ENCODE measurements at places on chromosomes 12 and 14.

GRCh38 chr14:81234278-81234677 lies 13.5 kb upstream of the GTF2A1 start:
- no peak for DNase-seq

GRCh38 chr14:101196795-101197590 lies 293.5 kb upstream of the RTL1 start:
- DNase-seq, result no peak

DNA sequence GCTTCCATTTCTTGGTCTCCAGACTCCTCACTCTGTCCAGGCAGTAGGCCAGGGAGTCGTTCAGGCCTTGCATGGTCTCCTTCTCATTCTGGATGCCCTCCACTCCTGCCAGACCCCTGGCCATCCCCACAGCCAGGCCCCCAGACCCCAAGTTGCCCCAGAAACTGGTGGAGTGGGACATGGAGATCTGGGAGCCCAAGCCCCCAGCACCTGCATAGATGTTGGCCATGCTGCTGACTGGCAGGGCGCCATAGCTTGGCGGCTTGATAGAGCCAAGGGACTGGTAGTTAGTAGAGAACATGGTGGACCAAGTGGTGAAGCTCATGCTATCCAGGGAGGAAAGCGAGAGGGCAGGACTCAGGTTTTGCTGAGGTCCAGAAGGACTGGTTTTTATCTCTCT lies 21.2 kb upstream of the INSM2 start:
- DNase-seq, result no peak

- DNase-seq, result no peak
These were observed 44.3 kb upstream of the PSMA6 start for GRCh38 chr14:35247777-35248475.

DNA sequence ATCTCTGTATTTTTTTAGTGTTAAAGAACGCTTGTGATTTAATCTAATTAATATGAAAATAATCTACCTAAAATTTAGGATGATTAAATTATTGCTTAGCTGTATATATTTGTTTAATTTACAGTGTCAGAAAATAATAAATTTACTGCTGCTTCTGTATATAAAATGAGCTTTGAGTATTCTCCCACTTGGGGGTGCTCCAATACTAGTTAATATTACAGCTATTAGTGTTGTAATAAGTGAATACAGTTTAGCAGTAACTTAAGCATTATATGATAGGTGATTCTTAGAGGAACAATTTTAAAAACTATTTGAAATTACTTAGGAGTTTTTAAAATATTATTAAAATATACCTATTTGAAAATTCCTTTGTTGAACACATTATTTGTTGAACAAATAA lies 62.2 kb downstream of the PAPOLA start:
- DNase-seq, result no peak

DNA sequence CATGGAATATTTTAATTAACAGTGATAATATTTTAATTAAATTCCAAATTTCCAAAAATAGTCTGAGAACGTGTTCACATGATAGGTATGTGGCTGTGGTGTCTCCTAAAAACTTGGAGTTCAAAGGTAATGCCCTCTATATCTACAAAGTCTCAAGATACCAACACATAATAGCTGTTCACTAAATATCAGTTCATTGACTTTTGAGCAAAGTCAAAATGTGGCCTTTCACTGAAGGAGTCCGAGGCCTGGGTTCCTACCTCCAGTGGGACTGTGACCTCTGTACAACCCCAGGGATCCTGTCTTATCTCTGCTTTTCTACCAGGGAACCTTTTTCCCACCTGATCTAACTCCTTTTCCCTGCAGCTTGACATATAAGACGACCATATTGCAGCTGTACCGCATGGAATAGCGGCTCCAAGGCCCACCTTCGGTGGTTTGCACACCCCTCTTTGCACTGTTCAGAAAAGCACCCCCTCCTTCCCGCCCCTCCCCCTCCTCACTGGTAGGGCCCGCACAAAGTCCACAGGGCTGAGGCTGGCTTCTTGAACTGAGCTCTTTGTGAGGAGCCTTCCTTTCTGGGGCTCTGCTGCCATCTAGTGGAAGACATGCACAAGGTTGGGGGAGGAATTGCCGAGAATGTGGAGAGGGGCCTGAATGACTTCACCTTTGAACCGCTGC lies 3.1 kb downstream of the CCND2 start:
- DNase-seq, result peak; percentile 52

GRCh38 chr12:14923944-14924343 lies 14.4 kb downstream of the ERP27 start:
- no peak for DNase-seq

- no peak for DNase-seq
These were observed 248.4 kb upstream of the RTL1 start for GRCh38 chr14:101151927-101152305.

- no peak for DNase-seq
These were observed 896 bp downstream of the EID3 start for GRCh38 chr12:104304261-104305009.

- DNase-seq, result no peak
These were observed 193.1 kb upstream of the DIO2 start for GRCh38 chr14:80404413-80404812.

DNA sequence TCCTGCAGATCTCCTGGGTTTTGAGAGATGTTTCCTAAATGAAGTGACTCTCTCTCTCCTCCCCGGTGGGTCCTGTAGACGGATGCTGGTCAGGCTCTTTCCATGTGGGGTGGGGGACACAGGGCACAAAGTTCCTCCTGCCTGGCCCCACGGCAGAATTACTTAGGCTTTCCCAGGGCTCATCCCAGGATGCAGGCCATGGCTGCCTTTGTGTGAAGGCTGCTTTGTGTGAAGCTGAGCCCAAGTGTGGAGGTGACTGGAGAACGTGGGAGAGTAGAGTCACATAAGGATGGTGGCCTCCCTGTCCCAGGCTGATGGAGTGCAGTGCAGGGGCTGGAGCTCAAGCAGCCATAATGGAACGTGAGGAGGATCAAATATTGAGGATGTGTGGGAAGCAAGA lies 200.2 kb downstream of the ADGRD1 start:
- DNase-seq, result no peak

GRCh38 chr14:64649383-64649998 lies 54.7 kb upstream of the PLEKHG3 start:
- no peak for DNase-seq

GRCh38 chr14:103561381-103562178 lies 877 bp downstream of the BAG5 start:
- DNase-seq, result no peak

DNA sequence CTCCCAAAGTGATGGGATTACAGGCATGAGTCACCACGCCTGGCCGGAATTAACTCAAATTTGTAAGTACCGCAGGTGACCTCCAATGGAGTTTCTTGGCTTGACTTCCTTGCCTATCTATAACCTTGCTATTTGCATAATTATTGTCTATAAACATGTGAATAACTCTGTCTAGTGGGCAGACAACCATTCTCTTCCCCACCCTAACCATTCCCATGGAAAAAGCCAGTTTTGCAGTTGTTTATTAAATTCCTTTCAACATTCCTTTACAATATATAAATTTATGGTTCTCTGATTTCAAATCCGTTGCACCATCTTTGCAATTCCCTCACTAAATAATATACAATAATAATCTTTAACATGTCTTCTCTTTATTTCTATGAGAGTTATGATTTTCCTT lies 61.0 kb upstream of the ZDHHC17 start:
- no peak for DNase-seq

- no peak for DNase-seq
These were observed 176.1 kb upstream of the SLC38A2 start for GRCh38 chr12:46548605-46549071.

DNA sequence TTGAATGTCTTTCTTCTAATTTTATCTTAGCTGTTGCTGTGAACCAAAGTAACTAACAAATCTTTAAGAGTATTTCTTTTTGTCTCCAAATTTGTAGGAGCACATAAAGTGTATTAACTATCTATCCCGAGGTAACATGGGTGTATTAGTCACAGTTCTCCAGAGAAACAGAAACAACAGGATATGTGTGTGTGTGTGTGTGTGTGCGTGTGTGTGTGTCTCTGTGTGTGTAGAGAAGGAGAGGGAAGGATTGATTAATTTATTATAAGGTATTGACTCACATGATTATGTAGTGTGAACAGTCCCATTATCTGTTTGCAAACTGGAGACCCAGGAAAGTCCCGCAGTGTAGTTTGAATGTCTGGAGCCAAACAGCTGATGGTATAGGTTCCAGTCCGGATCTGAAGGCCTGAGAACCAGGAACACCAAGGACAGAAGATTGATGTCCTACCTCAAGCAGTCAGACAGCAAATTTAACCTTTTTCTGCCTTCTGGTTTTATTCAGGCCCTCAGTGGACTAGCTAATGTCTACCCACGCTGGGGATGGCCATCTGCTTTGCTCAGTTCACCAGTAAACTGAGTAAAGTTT lies 14.4 kb downstream of the G2E3 start:
- no peak for DNase-seq

DNA sequence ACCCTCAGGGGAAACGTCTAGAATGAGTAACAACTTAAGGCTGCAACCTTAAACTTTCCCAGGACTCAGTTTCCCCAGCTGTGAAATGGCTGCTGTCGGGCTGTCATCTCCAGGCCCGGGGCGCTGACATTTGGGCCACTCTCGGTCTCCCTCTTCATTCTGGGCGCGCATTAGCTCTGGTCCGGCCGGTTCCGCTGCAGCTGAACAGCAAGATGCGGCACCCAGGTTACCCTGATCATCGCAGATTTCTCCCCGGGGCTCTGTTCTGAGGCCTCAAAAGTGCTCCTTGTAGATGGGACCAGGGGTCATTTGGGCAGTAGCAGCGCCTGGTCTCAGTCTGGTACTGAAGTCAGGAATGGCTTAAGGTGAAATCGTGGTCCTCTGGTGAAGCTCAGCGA lies 890 bp upstream of the BCL7A start:
- no peak for DNase-seq

- DNase-seq, result no peak
These were observed 25.6 kb downstream of the SYNE3 start for GRCh38 chr14:95490727-95491451.

- DNase-seq, result no peak
These were observed 3.8 kb downstream of the ETV6 start for GRCh38 chr12:11653215-11653753.

- no peak for DNase-seq
These were observed 874 bp downstream of the CDC42BPB start for GRCh38 chr14:103056322-103057027.

GRCh38 chr12:123004287-123004686 lies 23.8 kb downstream of the ARL6IP4 start:
- no peak for DNase-seq

DNA sequence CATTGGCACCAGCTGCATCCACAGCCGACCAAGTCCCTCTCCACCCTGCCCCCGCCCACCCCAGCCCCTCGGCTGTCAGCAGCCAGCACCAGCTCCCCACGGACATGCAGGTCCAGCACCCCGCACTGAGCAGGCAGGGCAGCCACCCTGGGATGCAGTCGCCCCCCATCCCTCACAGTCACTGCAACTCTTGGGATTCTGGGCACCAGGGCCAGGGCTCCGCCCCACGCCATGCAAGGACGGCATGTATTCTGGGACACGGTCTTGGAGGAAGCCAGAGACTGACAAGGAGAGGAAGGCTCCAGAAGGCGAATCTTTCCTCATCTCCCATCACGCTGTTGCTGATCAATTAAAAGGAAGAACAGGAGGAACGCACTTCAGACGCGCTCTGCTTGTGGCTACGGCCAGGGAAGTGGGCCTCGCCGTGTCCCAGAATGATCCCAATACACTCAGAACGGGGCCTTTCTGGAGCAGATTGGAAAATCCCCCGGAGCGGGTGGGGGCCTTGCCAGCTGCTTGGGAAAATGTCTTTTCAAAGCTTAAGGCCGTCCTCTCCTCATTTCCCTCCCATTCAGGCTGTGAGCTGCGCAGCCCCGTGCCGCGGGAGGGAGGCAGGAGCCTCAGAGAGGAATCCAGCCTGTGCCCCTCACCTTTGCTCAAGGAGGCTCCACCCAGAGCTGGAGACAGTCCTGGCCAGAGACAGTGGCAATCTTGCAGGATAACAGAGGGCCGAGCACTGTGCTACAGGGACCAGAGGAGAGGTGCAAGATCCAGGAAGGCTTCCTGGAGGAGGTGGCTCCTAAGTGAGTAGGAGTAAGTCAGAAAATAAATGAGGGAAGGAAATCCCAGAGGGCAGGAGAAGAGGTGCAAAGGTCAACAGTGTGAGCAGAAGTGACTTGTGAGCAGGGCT lies 54.1 kb upstream of the DIO3 start:
- no peak for DNase-seq

DNA sequence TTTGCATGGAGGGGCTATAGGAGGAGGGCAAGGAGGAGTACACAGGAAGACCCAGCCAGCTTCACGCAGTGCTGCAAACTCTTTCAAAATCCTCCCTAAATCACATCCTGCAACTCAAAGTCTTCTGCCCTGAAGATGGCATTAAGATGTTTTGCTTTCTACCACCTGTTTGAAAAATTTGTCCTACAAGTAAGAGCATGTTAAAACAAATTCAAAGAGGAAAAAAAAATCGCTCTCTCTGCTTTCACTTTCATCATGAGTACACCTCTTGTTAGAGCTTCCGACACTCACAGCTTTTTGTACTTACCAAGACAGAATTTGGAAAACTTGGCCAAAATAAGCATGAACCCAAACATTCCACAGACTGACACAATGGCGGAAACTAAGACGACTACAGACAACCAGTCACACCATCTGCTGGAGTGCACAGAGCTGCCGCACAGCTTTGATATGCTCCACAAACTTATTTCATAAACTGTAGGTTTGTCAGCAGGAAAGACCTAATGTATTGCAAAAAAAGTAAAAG lies 21.3 kb downstream of the GCH1 start:
- no peak for DNase-seq

DNA sequence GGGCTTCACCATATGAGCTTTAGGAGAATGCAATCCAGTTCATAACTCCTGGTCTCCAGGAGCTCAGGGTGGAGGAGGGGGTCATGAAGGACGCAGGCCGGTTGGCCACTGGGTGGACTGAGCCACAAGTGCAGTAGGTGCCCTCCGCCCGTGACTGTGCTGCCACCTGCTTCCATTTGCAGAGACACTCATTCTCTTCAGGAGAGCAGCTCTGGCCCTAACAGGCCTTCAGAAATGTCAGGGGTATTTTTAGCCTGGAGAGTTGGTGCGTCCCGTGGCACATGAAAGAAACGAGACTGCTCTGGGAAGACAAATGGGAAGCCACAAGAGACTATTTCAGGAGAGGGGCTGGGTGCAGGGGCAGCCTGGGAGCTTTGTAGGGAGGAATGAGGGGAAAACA lies 74.6 kb upstream of the MYL2 start:
- DNase-seq, result no peak

GRCh38 chr14:106808458-106808857 lies 1282.1 kb downstream of the TMEM121 start:
- DNase-seq, result no peak

GRCh38 chr12:55641595-55641994 lies 4.9 kb downstream of the OR10P1 start:
- no peak for DNase-seq

GRCh38 chr12:120631097-120631496 lies 9.3 kb upstream of the CABP1 start:
- no peak for DNase-seq

DNA sequence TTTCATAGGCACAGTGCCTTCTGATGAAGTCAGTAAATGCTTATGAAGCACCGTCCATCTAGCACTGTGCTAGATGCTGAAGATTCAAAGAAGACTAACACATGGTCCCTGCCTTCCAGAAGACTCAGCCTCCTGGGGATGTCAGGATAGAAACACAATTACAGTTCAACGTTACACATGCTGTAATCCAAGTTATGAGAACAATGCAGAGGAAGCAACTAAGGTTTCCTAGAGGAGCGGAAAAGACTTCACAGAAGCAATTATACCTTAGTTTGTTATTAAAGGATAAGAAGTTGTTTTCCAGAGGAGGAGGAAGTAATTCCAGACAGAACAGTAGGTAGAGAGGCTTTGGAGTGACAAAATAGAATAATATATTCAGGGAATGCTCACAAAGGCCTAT lies 66.9 kb upstream of the FGD4 start:
- DNase-seq, result no peak
